Activated CD8-positive, alpha-beta T cell treated with anti-CD3 and anti-CD28 coated beads, Interleukin-2, amount 10 ng/mL, durations not matched to agents 7 days and 5 days (primary cell): ENCODE measurements at places on chromosomes 7 and 10.

GRCh38 chr10:58585435-58585834, 72.8 kb downstream of the BICC1 start:
- no peak for DNase-seq

GRCh38 chr10:490256-490655, 199.2 kb downstream of the DIP2C start:
- no peak for DNase-seq

- DNase-seq, result peak; percentile 52
Measured at GRCh38 chr7:100598425-100598824, 3.7 kb upstream of the PCOLCE start.

DNA sequence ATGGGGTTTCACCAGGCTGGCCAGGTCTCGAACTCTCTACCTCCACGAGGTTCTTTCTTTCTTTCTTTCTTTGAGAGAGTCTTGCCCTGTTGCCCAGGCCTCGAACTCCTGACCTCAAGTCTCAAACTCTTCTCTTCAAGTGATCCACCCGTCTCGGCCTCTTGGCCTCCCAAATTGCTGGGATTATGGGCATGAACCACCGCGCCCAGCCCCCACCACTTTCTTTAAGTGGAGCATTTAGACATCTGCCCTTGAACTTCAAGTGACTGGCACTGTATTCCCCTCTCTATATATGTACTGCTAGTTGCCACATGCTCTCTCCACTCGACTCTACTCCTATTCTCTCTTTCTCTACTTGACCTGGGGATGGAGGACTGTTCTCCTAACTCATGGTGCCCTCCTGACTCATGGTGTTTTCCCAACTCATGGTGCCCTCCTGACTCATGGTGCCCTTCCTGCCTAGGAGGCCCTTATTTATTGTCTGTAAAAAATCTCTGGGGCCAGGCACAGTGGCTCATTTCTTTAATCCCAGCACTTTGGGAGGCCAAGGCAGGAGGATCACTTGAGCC, 19.3 kb upstream of the ACHE start:
- DNase-seq, result no peak

DNA sequence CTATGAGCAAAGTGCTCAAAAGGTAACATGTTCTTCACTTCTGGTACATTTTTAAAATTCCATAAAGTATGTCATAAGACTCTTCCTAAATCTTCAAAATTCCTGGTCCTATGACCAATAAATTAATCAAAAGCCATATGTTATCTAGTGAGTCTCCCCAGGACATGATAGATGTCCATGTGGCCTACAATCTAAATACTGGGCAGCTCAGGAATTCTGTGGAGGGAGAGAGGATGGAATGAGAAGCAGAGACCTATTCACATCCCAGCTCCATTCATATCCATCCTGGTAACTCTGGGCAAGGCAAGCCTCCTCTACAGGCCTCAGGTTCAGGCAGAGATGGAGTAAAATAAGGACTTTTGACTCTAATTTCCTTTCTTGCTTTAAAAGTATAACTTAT, 224.8 kb downstream of the MTERF1 start:
- DNase-seq, result no peak

GRCh38 chr10:73888514-73888913, 14.2 kb upstream of the CAMK2G start:
- no peak for DNase-seq

DNA sequence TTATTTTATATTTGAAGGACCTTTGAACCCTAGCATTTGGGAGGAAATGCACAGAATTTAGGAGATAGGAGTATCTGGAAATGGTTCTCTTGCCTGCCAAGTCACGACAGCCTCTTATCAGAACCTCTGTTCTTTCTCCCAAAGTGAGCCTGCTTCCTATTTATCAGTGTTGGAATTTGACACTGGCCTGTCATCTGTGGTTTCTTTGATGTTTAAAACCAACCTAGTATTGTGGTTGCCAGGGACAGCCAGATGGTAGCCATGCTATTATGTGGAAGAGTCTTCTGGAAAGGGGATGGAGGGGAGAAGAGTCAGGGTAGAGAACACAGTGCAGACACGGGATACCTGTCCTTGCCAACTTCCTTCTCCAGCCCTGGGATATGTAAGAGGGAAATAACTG, 21.1 kb downstream of the ZNF282 start:
- DNase-seq, result no peak

DNA sequence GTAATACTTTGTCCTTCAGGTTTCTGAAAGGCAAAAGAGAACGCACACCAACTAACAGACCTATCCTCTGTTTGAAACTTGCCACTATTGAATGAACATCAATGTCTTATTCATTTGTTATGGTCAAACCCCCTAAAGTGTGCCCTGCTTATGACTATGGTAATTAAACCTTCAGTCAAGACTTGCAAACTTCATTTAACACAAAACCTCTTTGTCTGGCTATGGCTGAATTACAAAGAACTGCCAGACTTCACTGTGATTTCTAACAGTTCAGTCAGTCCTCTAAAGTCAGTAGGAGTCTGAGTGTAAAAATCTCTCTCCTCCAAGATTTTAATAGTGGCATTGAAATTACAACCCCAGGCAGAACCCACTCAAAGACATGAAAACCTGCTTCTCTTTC, 702.5 kb upstream of the LRRN3 start:
- DNase-seq, result no peak

GRCh38 chr10:48442090-48442808, 135.8 kb downstream of the MAPK8 start:
- no peak for DNase-seq

GRCh38 chr7:88689821-88690220, 69.7 kb upstream of the ZNF804B start:
- DNase-seq, result no peak

DNA sequence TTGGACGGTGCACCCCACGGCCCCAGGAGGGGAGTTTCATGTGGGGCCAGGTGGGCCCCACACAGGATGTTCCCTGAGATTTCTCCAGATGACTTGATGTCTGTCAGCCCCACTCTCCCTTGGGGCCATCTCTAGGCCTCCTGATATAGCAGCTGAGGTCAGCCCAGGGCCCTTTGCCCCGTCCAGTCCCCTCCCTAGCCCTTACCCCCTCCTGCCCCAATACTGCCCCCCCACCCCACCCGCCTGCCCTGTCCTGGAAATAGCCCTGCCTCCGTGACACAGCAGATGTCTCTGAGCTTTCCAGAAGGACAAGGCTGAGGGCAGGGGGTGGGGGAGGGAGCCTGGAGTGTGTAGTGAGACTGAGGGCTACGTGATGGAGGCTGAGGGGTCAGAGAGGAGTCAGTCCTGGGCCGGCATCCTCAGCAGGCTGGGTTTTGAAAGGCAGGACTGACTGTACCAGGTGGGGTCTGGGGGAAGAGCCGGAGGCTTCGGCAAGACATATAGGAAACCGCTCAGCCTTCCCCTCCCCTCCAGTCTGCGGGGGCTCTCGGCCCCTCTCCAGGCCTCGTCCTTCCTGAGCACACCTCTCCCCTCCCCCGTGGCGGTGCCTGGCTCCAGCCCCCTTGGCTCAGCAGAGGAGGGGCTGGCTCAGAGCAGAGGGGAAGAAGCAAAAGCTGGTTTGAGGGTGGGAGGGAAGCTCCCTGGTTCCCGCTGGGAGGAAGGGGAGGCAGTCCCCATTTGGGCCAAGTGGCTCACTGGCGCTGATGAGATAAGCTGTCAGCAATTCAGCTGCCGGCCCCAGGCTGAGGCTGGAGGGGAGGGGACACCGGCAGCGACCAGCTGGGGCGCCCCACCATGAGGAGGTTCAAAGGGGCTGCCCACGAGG, 2.0 kb downstream of the FLNC start:
- DNase-seq, result no peak

- no peak for DNase-seq
Measured at GRCh38 chr10:15660990-15661389, 58.7 kb downstream of the ITGA8 start.

DNA sequence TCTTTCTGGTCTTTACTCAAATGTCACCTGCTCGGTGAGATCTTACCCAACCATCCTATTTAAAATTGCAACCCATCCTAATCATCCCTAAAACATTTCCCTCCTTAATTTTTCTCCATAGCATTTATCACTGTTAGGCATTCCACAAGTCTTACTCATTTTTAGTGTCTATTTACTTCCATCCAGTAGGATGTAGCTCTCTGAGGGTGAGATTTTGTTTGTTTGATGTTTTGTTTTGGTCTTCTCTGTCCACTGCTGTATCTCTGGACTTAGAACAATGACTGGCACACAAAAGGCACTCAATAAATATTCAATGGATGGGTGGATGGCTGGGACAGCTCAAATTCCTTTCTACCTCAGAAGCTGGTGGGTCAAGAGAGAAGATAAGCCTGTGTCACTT, 15.8 kb upstream of the DUSP5 start:
- DNase-seq, result no peak

GRCh38 chr7:99380823-99381663, 6.5 kb downstream of the ARPC1B start:
- peak; percentile 95 for DNase-seq

DNA sequence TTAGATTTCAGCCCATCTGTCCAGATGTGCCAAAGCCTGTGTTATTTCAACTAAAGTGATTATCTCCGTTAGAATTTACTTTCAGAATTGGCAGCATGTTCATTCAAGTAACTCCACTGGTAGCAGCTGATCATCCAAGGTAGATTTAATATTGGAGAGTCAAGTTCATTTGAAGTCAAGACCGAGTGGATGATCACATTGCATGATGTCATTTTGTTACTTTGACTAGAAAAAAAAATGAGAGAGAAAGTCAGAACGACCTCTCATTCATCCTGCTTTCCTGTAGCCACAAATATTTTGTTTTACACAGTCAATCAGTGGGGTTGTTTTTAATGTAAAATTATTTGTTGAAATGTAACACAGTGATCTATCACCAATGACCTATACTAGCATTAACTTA, 196.7 kb upstream of the PHYHIPL start:
- no peak for DNase-seq

GRCh38 chr10:87661861-87662785, 2.4 kb downstream of the PAPSS2 start:
- no peak for DNase-seq

DNA sequence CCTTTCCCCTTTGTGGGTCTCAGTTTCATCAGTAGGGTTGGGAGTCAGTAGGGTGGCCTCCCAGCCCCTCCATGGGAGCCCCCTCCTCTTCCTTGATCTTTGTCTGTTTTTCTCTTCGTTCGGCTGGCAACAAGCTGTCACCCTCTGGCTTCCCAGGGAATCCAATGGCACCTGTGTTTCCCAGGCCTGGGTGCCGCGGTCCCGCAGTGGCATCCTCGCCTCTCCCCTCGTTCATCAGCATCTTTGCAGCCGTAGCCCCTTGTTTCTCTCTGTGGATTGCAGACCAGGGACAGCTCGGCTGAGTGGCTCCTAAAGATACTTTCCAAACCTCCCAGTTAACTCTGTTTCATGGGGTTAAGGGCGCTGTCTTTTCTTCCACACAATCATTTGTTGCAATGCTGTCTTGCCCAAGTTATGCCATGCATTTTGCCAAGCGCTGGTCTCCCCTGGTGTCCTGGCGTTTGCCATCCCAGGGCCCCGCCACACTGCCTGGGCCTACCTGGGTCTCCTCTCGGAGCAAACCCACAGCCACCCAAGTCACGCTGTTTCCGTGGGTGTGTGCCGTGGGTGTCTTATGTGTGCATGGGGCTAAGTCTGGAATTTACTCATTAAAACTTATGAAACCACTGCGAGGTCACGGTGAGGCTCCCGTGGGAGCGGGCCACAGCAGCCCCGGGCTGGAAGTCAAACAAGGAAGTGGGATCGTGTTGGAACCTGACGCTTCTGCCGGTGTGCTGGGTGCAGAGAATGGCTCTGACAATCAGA, 189.4 kb upstream of the SHH start:
- no peak for DNase-seq

GRCh38 chr10:5071411-5072198, 22.6 kb upstream of the AKR1C3 start:
- no peak for DNase-seq

DNA sequence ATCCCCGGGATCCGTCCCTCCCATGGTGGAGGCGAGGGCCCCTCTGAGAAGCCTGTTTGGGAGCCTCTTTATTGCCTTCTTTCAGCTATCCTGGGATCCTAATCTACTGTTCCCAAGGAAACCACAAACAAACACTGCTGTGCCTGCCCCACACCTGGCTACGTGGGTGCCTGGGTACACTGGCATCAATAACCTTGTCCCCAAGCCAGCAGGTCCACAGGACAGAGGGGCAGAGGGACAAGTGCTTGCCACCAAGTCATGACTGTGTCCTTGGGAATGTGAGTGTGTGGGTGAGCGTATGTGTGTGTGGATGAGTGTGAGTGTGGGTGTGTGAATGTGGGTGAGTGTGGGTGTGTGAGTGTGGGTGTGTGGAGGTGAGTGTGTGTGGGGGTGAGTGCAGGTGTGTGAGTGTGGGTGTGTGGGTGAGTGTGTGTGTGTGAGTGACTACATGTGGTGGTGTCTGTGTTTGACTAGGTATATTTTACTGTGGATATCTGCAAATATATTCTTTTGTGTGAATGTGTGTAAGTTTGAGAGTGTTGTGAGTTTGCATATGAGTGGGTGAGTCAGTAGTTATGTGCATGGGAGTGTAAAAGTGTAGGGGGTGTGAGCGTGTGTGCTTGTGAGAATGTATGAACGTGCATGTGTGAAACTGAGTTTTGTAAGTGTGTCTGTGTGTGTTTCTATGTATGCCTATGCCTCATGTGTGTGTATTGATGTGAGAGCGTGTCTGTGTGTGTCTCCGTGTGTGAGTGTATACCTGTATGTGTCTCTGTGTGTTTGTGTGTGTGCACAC, 96.1 kb downstream of the TNS3 start:
- DNase-seq, result no peak

DNA sequence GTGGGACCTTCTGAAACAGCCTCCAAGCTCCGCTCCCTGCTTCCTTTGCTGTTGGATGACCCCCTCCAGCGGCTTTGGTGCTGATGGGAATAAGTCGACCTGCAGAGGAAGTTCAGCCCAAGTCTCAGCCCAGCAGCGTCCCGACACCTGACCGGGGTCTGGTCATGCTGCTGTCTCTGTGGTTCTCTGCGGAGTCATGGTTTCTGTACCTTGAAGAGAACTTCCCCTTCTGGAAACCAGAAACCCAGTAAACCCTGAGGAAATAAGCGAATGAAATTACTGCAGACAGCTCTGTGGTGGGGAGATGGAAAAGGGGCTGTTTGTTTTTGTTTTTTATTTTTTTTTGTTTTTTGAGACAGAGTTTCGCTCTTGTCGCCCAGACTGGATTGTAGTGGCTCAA, 18.3 kb upstream of the ZNF12 start:
- DNase-seq, result no peak

DNA sequence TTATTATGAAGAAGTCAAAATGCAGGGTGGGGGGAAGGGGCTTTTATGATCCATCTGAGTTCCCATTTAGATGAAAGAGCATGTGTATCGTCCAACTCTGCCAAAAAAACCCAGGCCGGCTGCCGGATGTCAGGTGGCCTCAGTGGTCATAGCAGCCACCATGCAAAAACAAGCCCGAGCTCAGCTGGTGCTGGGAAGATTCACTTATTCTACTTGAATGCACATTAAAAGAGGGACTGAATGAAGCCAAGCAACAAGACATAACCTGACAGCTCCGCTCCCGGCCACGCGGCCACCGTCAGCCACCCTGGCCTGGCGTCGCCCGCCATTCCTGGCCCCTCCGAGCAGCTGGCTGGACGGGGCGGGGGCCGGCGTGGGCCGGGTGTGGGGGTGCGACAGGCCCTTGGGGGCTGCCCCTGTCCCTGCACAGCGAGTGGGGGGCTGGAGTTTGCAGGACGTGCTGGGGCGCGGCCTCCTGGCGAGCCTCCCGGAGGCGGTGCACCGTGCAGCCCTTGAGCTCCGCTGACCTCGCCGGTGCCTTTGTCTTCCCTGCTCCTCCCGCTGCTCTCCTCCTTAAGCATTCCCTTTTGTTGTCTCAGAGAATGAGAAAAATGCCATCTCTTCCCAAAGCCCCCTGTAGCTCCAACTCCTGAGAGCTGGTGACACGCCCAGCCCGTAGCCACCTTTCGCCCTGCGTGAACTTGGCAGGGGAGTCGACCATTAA, 67.8 kb downstream of the EBF3 start:
- no peak for DNase-seq
